GM10248 (cell line): ENCODE measurements at places on chromosomes 2 and 18.

GRCh38 chr2:235716875-235717496, 223.1 kb downstream of the AGAP1 start:
- no peak for DNase-seq

DNA sequence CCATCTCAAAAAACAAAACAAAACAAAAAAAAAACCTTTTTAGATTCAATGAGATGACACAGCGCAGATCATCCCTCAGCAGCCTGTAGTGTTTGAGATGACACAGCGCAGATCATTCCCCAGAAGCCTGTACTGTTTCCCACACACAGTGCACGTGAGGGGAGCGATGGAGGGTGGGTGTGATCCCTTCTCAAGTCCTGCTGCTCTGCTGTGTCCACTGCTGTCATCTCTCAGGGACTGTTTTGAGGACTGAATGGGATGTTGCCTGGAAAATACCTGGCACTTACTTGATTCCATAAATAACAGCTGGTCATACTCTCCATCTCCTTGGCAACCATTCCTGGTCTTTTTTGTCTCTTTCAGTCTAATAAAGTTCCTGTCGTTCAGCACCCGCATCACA, 25.7 kb downstream of the TGOLN2 start:
- no peak for DNase-seq

GRCh38 chr18:29962579-29962978, 1080.0 kb downstream of the DSC3 start:
- DNase-seq, result no peak

DNA sequence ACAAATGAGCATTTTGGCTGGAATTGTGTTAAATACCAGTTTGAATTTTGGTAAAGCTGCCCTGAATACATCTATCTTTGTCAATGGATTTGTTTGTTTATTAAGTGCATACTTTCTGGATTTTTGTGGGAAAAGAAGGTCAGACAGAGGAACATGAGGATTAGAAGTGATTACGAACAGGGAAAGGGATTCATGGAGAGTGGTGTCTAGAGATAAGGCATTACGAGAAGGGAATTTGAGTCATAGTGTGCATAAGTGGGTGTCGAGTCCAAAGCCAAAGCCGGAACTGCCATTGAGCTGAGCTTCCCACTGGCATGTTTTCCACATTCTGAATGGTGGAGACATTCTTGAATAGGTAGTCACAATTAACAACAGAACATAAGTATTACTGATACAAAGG, 68.9 kb upstream of the EFEMP1 start:
- no peak for DNase-seq

DNA sequence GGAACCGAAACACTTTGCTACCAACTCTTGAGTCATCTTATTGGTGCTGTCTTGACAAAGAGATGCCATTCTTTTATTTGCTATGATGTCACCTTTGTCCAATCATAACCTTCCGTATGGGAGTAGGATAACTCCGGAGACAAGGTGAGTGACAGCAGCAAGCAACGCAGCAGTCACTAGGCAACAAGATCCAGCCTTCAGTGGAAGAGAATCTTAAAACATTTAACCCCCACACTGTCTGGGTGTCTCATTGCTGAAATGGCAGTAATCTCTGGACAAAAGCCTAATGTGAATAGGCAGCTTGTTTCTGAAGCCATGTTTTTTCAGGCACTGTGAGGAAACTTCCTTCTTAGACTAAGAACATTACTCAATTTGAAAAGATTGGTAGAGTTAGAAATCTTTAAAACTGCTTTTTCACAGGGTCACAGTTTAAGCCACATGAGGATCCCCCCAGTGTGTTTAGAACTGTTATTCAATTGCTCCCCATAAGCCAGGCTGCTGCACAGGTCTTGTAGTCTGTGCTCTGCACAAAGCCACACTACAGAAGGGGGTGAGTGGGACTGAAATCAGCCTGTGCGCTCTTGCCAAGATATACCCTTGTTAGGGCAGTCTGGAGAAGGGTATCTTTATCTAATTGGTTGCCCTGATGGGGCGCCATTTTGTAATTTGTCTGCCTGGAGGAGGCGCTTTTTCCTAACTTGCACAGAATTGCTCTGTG, 131.5 kb upstream of the STON1 start:
- no peak for DNase-seq

GRCh38 chr18:46950064-46950656, 32.8 kb downstream of the KATNAL2 start:
- DNase-seq, result peak; percentile 51

DNA sequence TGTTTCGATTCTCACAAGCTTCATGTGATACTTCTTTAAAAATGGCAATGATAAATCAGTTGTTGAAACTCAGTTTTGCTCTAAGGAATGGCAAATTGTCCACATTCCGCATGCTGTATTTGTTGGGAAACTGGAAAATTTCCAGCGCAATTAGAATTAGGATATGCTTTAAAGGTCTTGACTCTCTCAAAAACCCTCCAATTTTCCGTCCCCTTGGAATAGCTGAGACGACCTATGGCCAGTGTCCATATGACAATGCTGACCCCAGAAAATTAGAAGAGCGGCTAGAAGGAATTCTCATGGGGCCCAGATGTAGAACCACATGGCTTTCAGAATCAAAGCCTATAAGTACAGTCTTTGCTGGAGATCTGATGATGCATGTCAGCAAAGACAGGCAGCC, 170.8 kb downstream of the TMEM18 start:
- DNase-seq, result no peak

DNA sequence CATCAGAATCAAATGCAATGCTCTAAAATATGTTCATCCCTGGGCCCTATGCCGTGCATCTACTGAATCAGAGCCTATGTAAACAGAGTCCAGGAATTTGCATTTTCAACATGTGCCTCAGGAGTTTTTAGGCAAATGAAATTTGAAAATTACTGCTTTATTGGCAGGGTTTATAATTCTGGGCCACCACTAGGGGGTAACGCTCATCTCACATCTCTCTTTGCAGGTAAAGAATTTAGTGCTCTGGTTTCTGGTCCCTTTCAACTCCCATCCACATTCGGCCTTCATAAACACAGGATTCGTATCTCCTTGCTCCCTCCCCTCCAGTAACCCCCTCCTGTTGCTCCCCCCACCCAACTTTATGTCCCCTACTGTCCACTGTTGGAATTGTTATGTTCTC, 49.3 kb downstream of the LYPD6B start:
- DNase-seq, result no peak

DNA sequence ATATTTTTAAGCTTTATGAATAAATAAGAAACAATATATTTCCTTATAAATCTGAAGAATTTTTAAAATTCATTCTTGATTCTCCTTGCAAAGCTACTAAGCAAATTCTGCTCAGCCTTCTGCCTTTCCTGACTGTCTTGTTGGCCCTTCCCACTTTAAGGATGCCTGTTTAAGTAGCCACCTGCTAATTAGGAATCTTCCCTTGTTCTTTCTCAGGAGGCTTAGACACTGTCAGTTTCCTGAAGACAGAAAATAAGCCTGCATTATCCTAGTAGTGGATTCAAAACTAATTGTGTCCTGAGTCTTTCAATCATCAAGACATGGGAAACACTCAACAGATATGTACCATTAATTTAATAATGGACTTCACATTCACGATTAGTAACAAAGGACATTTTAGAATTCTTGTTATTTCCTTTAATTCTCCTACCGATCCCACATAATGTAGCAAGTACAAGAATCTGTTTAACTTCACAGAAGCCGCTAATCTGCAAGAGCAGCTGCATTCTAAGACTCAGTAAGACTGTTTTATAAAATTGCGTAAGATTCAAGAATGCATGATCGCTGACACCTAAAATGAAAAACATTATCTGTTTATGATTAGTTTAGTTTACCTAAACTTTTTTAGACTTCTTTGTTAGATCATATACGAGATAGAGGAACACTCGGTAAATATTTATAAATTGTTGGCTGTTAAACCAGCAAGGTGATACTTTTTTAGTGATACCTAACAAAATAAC, 445.4 kb upstream of the DSEL start:
- no peak for DNase-seq
